ENCODE measurements at places on chromosomes 7 and 10.

GRCh38 chr7:157003756-157004520 is 6.5 kb downstream of the MNX1 start:
- DNase-seq = no peak

DNA sequence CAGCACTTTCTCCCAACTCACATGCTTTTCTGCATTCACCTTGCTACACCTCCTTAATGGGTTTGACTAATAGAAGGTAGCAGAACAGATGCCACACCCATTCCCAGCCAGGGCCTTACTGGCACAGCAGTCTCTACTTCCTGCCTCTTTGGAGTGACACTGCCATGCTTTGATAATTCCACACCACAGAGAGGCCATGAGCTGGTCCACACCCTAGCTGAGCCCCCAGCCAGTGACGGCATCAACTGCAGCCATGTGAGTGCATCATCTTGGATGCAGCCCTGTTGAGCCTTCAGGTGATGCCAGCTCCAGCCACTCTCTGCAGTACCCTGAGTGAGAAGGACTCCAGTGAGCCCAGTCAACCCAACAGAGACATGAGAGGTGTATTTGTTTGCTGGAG is 27.5 kb upstream of the EZH2 start:
- no peak for DNase-seq

GRCh38 chr10:47184273-47184672 is 115.7 kb upstream of the GDF10 start:
- DNase-seq = no peak

DNA sequence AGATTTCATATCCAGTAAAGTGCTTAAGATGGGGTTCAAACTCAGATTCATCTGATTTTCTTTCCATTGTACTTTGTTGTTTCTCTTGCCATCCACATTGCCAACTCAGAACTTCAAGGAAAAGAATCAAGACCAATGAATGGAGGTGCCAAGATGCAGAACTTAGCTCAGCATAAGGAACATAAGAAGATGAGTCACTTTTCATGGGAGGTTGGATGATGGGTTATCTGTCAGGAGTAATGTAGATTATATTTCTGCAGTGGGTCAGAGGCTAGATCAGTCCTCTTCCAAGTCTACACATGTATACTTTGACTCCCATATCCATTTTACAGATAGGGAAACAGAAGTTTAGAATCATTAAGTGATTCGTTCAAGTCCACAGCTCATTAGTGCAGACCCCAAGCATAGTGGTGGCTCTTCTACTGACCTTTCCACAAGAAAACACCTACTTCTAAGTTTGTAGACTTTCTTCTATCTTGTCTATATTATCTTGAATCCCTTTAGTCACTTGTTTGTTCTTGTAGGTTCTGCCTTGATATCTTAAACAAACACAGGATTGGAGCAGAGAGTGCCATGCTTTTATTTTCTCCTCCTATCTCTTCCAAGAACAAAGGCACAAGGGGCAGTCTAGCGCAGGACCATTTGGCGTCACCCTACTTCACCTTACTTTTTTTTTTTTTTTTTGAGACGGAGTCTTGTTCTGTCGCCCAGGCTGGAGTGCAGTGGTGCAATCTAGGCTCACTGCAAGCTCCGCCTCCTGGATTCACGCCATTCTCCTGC is 14.0 kb upstream of the ADD3 start:
- DNase-seq = no peak

DNA sequence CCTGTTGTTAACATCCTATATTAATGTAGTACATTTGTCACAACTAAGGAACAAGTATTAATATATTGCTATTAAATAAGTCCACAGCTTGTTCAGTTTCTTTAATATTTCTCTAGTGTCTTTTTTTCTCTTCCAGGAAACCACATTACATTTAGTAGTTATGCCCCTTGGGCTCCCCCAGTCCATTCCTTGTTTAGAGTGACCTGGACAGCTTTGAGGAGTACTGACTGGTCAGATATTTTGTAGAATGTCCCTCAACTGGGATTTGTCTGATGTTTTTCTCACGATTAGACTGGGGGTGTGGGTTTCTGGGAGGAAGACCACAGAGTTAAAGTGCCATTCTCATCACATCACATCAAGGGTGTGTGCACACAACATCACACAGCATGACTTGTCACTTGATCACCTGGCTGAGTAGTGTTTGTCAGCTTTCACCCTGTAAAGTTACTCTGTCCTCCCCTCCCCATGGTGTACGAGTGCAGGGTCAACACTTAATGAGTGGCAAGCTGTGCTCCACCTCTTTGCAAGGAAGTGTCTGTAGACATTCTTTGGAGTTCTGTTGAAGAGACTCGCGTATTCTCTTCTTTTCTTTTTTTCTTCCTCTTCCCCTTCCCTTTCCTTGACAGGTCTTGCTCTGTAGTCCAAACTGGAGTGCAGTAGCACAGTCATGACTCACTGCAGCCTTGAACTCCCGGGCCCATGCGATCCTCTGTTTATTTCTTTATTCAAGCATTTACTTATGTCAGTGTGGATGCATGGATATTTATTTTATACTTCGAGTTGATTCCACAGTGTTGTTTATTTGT is 10.2 kb downstream of the LMTK2 start:
- DNase-seq = no peak

- DNase-seq = no peak
Observed at GRCh38 chr7:114691605-114692004, 230.3 kb upstream of the MDFIC start.

DNA sequence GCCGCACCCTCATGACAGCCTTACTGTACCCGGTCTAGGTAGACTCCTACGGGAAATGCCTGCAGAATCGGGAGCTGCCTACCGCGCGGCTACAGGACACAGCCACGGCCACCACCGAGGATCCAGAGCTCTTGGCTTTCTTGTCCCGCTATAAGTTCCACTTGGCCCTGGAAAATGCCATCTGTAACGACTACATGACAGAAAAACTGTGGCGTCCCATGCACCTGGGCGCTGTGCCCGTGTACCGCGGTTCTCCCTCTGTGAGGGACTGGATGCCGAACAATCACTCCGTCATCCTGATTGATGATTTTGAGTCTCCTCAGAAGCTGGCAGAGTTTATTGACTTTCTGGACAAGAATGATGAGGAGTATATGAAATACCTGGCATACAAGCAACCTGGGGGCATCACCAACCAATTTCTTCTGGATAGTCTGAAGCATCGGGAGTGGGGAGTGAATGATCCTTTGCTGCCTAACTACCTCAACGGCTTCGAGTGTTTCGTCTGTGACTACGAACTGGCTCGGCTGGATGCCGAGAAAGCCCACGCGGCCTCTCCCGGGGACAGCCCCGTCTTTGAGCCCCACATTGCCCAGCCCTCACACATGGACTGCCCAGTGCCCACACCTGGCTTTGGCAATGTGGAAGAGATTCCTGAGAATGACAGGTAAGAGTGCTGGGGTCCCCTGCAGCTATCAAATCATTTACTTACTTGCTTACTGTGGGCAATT is 8.5 kb upstream of the CHCHD1 start:
- peak; percentile 18 for DNase-seq

- DNase-seq = peak; percentile 61
Observed at GRCh38 chr10:22230158-22230833, 12.5 kb upstream of the EBLN1 start.

GRCh38 chr10:101297901-101298486 is 56.0 kb upstream of the BTRC start:
- DNase-seq = peak; percentile 67

GRCh38 chr7:141999058-141999623 is 3.5 kb downstream of the MGAM start:
- DNase-seq = no peak

DNA sequence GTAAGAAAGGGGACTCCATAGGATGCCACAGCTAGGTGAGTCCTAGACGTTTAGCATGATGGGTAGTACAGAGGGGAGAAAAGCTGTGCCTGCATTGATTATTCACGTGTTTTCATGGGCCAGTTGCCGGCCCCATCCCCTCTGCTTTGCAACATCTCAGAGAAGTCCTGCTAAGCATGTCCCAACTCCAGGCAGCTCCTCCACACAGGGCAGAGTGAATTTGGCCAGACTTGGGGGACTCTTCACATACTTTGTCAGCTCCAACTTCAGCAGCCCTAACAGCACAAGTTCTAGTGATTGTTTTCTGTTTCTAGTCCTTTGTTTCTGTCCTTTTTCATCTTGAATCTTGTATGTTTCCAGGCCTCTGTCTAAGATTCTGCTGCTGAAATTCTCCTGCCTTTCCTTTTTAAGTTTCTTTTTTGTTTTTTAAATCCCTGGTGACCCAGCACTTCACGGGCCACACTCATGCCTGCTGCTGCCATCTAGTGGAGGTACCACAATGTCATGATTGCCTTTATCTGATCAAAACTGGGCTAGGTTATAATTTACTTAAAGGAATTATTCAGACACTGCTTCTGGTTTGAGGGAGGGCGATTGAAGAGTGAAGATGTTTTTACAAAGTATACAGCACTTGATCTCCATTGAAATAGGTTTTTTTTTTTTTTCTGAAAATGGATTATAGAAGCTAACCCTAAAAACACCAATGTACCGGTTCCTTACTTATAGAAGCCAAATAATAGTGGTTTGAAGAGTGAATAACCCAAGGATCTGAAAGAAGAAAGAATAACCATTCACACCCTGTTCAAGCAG is 276.9 kb downstream of the CSTF2T start:
- DNase-seq = peak; percentile 52

GRCh38 chr10:101690461-101690860 is 4.5 kb downstream of the FBXW4 start:
- DNase-seq = peak; percentile 26

DNA sequence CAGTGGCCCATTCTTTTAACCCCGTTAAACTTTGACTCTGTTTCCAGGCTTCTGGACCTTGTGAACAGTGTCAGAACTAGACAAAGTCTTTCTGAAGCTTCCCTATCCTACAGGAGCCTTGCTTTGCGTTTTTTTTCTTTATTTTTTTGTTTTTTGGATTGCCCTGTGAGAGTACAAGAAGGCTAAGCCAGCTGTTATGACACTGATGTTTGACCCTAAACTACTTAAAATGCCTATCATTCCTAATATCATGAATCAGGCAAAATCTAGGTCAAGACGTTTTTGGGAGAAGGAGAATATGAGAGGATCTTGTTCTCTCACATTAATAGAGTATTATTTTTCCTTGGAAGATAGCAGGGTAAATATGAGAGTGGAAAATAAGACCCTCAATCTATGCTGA is 79.8 kb downstream of the EPDR1 start:
- no peak for DNase-seq

- no peak for DNase-seq
Observed at GRCh38 chr7:1690359-1690958, 20.4 kb downstream of the ELFN1 start.

GRCh38 chr10:31936933-31937332 is 8.3 kb upstream of the ARHGAP12 start:
- DNase-seq = no peak

GRCh38 chr7:108406222-108406890 is 49.9 kb downstream of the NRCAM start:
- no peak for DNase-seq

GRCh38 chr10:122292376-122292775 is 21.3 kb downstream of the BTBD16 start:
- DNase-seq = no peak

GRCh38 chr10:22992075-22992474 is 64.2 kb downstream of the ARMC3 start:
- DNase-seq = no peak

GRCh38 chr7:2838873-2839578 is 5.1 kb downstream of the GNA12 start:
- DNase-seq = no peak

DNA sequence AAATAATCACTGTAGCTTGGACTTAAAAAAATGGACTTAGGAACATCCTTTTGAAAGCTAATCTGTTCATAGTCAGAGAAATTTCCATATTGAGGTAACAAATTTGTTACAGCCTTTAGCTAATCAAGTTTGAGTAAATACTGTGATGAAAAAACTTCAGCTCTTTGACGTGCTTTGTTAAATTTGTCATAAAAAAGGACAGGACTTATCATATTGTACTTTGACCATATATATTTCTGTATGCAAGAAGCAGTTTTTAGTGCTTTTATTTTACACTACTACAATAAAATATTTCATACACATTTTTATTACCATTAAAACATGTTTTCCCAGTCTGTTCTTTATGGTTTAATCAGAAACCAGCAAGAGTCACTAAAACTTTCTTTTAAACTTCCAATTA is 14.5 kb upstream of the CYCS start:
- DNase-seq = no peak

DNA sequence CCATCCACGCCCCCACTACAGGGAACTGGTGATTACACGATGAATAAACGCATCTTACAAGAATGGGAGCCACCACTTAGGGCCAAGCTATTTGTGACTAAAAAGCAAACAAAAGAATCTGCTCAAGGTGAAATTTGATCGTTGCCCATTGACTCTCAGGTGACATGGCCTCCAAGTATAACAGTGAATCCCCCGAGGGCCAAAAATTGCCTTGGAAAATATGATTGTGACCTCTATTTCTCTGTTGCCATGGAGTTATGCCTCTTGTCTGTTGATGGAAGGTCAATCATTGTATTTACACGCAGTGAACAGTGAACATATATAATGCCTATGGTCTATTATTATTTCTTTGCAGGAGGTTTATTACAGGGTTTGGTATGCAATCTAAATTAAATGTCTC is 282.3 kb downstream of the KLF6 start:
- no peak for DNase-seq

DNA sequence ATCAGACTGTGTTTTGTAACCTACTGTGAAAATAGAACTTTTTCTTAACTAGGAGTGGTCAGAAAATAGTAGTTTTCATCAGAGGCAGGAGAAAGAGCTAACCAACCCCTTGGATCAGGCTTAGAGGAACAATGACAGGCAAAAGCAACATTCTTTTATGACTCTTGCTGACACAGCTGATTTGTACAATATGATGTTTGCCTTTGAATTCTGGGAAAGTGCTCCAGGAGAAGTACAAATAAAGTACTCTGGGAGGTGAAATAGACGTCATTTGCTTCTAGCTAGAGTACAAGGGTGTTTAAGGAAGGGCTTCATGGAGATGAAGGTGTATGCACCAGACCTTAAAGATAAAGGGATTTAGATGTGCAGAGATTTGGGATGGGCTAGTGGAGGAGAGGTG is 75.1 kb upstream of the KIAA1217 start:
- DNase-seq = no peak

DNA sequence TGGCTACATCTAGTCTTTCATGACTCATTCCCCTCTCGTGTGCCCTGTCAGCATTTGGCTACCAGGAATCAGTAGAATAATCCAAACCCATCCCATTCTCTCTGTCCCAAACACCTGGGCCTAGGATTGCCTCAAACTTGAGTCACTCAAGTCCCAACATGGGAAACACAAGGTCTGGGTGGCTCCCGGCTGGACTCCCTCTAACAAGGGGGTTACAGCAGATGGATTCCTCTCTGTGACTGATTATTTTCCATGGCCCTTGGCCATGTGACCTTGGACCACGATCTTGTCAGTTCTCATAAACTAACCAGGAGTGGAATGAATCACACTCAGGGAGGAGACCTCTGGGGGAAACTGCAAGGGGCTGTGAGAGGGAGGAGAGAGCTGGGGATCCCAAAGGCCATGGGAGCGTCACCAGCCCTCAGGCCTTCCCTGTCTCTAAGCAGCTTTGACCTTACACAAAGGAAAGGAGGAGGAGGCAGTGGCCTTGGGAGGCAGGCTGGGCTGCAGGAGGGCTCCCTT is 533.1 kb downstream of the KCNMA1 start:
- DNase-seq = no peak

GRCh38 chr10:127216786-127217185 is 20.4 kb upstream of the INSYN2A start:
- DNase-seq = no peak
